IPS DF 19.7 (cell line): ENCODE measurements at places on chromosomes 2 and 18.

DNA sequence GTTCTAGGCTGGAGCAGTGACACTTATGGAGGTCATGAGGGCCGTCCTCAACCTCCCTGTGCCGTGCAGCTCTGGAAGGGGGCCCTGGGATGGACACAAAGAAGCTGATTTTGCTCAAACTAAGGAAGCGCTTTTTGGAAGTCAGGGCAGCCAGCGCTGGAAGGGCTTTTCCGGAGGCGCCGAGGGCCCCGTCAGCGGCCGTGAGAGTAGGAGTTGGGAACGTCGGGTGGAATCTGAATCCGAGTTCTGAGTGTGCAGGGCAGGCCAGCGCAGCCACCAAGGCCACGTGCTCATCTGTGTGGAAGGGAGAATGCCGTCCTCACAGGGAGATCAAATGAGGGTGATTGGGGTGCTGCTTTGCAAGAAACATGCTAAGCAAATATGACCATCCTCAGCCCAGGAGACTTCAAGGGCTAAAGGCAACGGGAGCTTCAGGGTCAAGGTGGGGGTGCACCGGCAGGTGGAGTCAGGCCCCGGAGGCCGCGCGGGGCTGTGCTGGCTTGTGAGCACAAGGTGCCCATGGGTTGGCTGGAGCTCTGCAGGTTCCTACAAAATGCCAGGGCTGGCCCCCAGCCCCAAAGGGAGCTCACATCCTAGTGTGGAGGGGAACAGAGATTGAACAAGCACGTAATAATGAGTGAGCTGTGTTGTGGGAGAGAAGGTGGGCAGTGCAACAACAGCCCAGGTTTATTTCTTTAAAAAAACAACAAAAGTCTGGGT, 70.4 kb upstream of the HPCAL1 start:
- no peak for DNase-seq

DNA sequence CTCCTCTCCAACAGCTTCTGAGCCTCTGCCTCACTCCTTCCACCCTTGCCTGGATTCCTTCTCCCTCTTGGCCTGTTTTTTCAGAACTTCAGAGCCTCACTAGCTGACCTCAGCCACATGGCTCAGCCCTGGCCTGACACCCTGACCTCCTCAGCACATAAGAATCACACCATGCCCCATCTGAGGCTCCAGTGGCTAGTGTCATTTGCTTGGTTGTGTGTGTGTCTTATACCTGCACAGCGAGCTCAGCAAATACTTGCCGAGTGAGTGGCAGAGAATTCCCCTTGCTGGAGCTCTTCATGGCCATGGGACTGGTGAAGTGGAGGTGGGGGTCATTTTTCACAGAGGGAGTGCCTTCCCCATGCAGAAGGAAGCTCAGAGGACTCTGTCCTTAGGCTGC, 70.2 kb downstream of the CELF4 start:
- no peak for DNase-seq

DNA sequence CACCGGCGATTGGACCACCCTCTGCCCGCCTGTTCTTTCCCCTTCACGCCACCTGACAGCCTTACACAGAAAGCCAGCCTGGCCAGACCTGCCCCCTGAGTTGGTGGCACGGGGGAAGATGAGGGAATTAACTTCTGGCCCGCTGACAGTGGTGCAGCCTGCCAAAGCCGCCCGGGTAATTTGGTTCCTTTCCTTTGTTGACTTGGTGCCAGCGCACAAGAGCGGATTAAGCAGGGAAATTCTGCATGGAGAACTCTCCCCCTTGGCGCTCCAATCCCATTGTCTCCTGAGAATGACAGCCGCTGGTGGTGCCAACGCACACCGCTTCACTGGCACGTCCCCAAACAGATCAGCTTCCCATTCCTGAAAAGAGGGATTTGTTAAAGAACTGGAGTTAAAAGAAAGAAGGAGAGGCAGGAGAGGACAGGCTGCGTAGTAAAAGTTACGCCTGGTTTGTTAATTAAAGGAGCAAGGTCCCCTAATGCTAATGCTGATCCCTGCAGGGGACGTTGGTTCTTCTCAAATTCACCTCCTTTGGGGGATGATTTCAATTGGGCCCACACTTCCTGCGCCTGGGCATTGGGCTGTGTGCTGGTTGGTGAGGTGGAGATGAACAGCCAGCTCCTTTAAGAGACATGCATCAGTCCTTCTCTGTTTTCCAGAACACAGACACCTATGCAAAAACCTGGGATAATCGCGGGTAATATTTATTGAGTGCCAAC, 286.8 kb downstream of the MYCN start:
- DNase-seq, result no peak

- no peak for DNase-seq
These were observed 17.5 kb upstream of the EXOC6B start for GRCh38 chr2:72843301-72843700.

DNA sequence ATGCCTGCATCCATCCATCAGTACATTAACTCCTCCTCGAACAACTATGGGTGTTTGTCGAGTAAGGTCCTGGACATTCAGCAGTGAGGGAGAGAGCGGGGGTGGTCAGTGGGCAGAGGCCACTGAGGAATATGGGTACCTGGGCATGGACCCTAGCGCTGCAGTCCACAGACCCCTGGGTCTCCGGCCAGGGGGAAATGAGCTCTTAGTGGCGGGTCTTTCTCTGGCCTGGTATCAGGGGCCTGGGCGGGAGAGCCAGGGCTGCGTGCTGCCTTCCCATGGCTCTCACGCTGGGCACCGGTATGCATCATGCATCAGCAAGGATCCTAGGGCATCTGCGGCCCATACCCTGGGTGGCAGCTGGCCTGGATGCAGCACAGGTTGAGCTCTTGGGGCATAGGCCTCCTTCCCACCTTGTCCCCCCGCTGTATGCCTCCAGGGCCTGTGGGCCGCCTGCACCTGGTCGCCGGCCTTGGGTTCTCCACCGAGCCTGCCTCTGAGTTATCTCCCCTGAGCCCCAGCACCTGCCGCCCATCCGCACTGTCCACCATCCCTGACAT, 1.3 kb upstream of the MOCOS start:
- DNase-seq, result no peak

DNA sequence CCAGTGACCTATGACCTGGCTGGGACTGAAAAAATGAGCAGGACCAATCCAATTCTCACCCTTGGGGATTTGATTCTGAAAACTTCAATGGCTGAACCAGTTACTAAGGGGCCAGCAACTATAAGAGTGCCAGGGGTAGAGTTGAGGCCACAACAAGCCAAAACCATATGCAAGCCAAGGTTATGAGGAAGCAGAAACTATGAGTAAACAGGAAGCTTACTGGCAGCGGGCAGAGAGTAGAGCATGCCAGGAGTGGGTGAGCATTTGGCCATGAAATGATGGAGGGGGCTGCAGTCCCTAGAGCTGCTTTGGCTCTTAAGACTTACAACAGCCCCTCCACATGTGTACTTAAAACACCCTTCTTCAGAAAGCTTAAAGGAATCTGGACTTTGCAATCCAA, 82.4 kb downstream of the RBMS1 start:
- DNase-seq, result no peak

- DNase-seq, result no peak
These were observed 73.6 kb downstream of the LPIN2 start for GRCh38 chr18:2939317-2939716.

DNA sequence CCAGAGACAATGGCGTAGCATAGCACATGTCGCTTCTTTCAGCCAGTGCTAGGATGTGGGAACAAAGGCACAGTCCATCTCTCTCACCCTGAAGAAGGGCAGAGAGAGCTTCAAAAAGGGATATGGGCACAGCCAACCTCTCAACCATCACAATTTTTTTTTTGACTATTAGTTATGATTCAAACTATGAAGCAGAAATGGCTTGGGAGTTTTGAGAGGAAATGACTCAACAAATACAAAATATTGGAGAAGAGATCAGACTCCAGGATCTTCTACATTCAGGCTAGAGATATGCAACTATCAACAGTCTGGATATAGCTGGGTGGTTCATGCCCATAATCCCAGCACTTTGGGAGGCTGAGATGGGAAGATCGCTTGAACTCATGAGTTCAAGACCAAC, 109.1 kb downstream of the MCFD2 start:
- DNase-seq, result no peak

DNA sequence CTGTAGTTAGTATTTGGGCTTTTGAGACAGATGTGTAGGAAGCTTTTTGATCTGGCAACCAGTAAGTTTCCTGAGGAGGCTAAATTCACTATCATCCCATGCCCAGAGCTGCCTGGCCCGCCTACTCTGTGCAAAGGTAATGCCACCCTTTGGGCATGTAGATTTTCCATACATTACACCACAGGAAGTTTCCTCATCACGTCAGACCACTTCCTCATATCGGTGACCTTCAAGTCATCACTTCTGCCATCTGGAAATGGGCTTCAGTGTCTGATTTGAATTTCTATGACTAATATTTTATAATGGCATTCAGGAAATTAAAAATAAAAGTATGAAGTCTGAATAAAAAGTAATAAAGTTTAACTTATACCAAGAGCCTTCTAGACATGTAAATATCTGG, 825.4 kb downstream of the DCDC2C start:
- DNase-seq, result no peak

GRCh38 chr18:37489011-37489410, 76.6 kb downstream of the CELF4 start:
- DNase-seq, result no peak

- DNase-seq, result no peak
These were observed 8.6 kb upstream of the ESPNL start for GRCh38 chr2:238091436-238092060.

- DNase-seq, result no peak
These were observed 57.7 kb downstream of the CD28 start for GRCh38 chr2:203763938-203764664.

- DNase-seq, result no peak
These were observed 67.6 kb upstream of the FAM124B start for GRCh38 chr2:224469374-224469964.

GRCh38 chr2:208266936-208267335, 881 bp downstream of the PIKFYVE start:
- no peak for DNase-seq

GRCh38 chr2:179081954-179082353, 32.0 kb upstream of the CCDC141 start:
- no peak for DNase-seq

- no peak for DNase-seq
These were observed 7.0 kb downstream of the ASTL start for GRCh38 chr2:96131152-96131812.

DNA sequence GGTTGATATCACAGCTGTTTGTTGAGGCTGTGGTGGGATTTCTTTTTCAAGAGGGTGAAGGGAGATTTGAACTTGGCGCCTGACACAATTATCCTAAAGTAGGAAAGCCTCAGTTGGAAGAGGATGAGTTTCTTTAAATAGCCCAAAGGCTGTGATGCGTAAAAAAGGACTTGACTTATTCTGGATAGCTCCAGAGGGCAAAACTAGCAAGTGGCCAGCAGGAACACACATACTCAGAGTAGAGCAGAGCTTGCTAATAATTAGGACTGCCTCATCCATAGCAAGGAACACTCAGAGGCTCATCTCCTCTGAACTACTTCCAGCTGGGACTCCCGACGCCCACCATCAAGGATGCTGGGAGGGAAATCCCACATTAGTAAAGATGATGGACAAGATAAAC, 74.0 kb downstream of the AFF3 start:
- no peak for DNase-seq

GRCh38 chr2:41400088-41400665, 647.6 kb upstream of the PKDCC start:
- no peak for DNase-seq

DNA sequence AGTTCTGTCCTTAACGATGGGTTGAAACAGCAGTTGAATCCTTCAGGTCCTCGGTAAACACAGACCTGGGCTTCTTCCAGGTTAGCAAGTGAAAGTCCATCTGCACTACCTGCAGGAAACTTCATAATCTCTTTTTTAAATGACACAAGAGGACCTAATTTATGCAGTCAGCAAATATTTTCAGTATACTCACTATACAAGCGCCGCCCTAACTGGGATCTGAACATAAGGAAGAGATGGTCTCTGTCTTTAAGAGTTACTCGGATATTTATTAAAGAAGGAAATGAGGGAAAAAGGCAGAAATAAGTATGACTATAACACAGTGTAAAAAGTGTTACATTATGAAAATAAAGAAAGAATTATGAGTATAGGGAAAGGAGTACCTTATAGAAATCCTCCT, 103.3 kb downstream of the NBAS start:
- DNase-seq, result no peak

DNA sequence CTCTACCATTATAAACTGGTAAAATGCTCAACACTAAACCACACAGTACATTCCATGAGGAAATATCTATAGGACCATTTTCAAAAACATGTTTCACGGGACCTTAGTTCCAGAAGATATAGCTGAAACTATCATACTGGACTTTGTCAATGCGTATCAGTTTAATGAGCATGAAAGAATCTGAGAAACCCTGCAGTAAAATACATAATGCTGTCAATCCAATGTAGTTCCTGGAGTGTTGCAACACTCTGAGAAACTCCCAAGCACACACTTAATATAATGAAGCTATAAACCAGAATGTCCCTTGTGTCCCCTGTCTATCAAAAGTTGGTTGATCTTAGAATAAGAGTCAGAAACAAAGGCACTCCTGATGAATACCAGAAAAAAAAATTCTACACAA, 16.2 kb downstream of the IWS1 start:
- no peak for DNase-seq

GRCh38 chr2:85175369-85176299, 42.4 kb downstream of the TCF7L1 start:
- no peak for DNase-seq

DNA sequence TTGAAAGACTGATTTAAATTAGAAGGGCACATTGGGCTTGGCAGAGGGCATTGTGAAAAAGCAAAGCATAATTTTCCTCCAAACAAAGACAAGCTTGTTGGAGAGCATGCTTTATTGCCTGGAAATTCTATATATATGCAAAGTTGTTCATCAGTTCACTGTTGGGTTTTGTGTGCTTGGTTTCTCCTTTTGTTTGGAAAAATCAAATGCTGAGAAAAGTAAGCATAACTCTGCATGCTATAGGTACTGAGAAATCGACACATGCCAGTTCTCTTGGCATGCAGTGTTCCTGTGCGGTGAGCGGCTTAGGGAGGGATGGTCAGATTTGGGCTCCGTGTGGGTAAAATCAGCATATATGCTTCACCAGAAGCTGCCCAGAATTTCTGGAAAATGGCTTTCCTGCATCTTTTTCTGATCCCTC, 161.0 kb downstream of the RAPGEF4 start:
- DNase-seq, result no peak

DNA sequence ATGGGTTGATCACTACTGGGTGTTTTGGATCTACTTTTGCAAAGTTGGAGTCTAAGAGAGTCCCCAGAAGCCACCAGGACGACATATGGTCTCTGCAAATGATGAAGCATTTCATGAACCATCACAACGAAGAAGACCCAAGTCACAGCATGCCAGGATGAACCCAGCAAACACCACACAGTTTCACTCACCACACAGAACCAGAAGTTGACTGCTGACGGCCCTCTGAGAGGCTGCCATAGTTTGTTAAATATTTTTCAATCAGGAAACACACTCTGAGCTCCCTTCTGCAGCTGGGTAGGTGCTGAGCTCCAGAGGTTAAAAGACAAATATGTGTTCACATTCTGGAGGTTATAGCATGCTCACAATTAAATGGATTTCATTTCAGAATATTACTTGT, 271.4 kb downstream of the DCDC2C start:
- DNase-seq, result no peak

GRCh38 chr2:118257696-118258095, 169.4 kb downstream of the INSIG2 start:
- DNase-seq, result no peak
